Neural crest cell (in vitro differentiated cells): ENCODE measurements at places on chromosomes 2 and 18. TPM values are rescaled to one million over a fixed set of nuclear protein-coding genes. Genes with fewer than 3 reads are reported as not detected.

GRCh38 chr18:26233208-26233607 is 7.0 kb downstream of the TAF4B start:
- no peak overlapping the region for H3K4me3 ChIP-seq
- peaks cover 18% of the 10 kb centered on the region for H3K27me3 ChIP-seq
- H3K36me3 ChIP-seq = peaks cover 3% of the 10 kb centered on the region
- peaks cover 11% of the 10 kb centered on the region for H3K4me1 ChIP-seq
- DNase-seq = no peak

GRCh38 chr18:2824865-2825264 is 21.9 kb upstream of the EMILIN2 start:
- H3K4me1 ChIP-seq = peaks cover 9% of the 10 kb centered on the region
- peaks cover 3% of the 10 kb centered on the region for H3K27me3 ChIP-seq
- no peak overlapping the region for H3K4me3 ChIP-seq
- H3K36me3 ChIP-seq = peaks cover 3% of the 10 kb centered on the region
- no peak for DNase-seq
- no peak overlapping the region for H3K27ac ChIP-seq

DNA sequence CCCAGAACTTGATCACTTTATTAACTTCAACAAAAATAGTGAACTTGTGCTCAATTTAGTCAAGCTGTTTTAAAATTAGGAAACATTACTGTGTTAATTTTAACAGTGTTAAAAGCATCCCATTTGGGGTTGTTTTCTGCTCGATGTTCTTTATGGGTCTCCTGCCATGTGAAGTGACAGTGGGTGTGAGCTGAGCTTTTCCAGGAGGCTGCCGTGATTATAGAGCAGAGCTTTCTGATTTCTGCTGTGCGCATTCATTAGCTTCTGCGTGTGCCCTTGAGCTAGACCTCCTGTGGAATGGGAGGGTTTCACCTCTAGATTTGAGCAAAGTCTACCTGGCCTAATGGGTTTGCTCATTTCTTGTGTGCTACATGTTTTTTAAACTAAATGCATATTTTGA is 121.5 kb downstream of the WDSUB1 start:
- no peaks in the 10 kb centered on the region for H3K27me3 ChIP-seq
- no peak overlapping the region for H3K27ac ChIP-seq
- DNase-seq = no peak
- no peak overlapping the region for H3K4me3 ChIP-seq
- no peaks in the 10 kb centered on the region for H3K4me1 ChIP-seq

Gene LYPD1
- total RNA-seq = 15.1 and 17.4 TPM in 2 replicates

Gene PFN4
- 1.3 and 1.7 TPM in 2 replicates for total RNA-seq

DNA sequence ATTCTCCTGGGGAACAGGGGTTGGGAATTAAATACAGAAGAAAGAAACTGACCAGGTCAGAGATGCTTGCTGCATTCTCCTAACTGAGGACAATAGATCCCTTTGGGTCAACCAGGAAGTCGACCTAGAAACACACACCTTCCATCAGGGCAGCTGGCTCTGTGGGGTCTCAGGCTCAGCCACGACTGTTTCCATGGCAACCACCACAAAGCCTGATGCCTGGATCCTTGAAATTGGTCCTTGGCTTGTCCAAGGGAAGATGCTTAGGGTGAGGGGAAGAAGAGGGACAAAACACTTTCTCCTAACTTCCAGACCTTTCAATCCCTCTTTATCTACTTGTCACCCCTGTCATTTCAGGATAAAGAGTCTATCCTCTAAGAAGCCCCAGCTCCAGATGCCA is 194.4 kb downstream of the ALK start:
- no peaks in the 10 kb centered on the region for H3K36me3 ChIP-seq
- H3K4me3 ChIP-seq = no peak overlapping the region
- peaks cover 4% of the 10 kb centered on the region for H3K27me3 ChIP-seq
- peaks cover 56% of the 10 kb centered on the region for H3K4me1 ChIP-seq

DNA sequence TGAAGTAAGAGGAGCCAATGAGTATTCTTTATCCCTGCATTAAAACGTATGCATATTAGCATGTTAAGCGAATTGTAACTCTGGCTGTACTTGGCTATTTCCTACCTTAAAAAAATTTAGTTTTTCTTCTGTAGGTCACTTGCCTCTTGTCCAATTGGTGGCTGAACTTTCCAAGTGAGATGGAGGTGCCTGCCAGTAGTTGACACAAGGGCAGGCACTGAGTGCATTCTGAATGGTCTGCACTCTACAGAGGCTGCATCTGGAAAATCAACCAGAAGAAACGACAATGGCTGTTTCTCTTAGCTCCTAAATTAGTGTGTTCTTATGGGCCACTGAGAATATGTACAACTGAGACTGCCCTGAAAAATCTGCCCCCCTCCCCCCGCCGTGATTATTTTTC is 160.8 kb downstream of the PRPF40A start:
- H3K27me3 ChIP-seq = no peaks in the 10 kb centered on the region
- H3K4me1 ChIP-seq = peaks cover 21% of the 10 kb centered on the region
- H3K27ac ChIP-seq = no peak overlapping the region
